CD4-positive, alpha-beta memory T cell (primary cell): ENCODE measurements at places on chromosomes 5 and 9. TPM values are rescaled to one million over a fixed set of nuclear protein-coding genes. Genes with fewer than 3 reads are reported as not detected.

The NAIF1 gene
- 13.8 TPM for total RNA-seq

The FCN1 gene
- total RNA-seq, result 4.6 TPM

The FGF1 gene
- not detected for total RNA-seq

The KIF4B gene
- total RNA-seq, result not detected

The IARS1 gene
- total RNA-seq, result 109 TPM

The NREP gene
- total RNA-seq, result 0.41 TPM

The CYLC2 gene
- total RNA-seq, result not detected

The EPB41L4B gene
- not detected for total RNA-seq

The LVRN gene
- not detected for total RNA-seq

The IFNA7 gene
- not detected for total RNA-seq

The ATOX1 gene
- total RNA-seq, result 31.0 TPM

The PCDHB6 gene
- not detected for total RNA-seq

DNA sequence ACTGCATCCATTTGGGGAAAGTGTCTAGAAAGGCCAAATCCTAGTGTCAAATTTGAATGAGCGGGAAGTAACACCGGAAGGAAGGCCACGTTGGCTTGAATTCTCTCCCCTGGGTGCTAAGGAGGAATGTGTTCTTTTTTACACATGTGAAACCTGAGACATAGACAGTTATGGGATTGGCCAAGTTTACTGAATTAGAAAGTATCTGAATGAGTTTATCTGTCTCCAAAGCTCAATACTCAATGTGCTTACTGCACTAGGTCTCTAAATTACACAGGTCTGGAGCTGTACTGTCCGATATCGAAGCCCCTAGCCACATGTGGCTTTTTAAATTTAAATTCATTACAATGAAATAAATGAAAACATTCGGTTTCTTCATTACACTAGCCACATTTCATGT, 6.0 kb downstream of the DMRT1 start:
- no peak for DNase-seq

DNA sequence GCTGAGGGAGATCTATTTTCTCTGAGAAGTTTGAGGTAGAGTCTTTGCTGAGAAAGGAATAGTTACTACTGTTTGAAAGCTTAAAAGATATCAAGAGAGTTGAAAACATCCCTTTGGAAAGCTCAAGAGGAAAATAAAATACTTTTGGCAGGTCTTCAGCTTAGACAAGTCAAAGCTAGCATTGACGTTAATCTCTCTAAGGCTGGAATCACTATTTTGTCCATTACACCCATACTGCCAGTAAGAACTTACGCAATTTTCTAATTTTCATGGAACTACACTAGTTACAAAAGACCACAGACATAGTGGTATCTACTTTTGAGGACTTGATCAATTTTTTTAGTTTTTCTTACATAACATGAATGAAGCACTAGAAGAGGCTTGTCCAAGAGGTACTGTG, 494.9 kb downstream of the PSAT1 start:
- DNase-seq, result no peak

- no peak for DNase-seq
Measured at GRCh38 chr9:87285183-87285850, 212.3 kb upstream of the DAPK1 start.

DNA sequence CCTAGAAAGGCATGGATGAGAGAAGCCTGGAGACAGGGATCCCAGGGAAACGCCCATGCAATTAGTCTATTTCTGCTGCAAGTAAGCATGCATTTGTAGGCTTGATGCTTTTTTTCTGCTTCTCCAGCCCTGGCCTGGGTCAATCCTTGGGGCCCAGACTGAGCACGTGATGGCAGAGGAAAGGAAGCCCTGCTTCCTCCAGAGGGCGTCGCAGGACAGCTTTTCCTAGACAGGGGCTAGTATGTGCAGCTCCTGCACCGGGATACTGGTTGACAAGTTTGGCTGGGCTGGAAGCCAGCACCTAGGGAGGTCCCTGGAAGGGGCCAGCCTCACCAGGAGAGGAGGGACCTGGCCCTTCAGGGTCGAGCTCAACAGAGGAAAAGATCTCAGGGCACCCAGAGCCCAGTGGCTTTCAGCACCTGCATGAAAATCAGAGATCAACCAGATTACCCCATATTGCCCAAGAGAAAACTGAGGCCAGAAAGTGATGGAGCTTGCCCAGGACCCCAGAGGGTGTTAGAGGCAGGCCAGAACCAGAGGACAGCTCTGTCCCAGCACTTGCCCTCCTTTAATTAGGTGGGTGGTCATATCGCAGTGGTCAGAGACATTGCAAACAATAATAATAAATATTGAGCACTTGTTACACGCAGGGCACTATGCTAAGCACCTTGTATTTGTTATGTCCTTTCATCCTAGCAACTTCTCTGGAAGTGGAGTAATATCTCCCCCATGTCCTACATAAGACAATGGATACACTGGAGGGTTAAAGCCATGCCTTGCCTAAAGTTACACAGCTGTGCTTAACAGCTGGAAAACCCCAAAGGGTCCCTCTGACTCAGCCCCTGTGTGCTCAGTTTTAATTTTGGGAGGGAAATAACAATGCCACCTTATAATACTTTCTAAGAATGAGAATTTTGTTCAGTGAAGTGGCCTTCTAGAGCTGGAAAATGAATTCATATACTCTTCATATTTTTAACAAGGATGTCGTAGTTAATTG, 67.1 kb downstream of the KLF4 start:
- DNase-seq, result no peak

- peak; percentile 27 for DNase-seq
Measured at GRCh38 chr9:128254855-128255759, 20.7 kb downstream of the GOLGA2 start.

- no peak for DNase-seq
Measured at GRCh38 chr5:143887903-143888665, 76.1 kb downstream of the HMHB1 start.

- no peak for DNase-seq
Measured at GRCh38 chr9:76571288-76571687, 112.3 kb downstream of the GCNT1 start.

GRCh38 chr9:125829743-125830142, 82.6 kb downstream of the PBX3 start:
- peak; percentile 66 for DNase-seq

- DNase-seq, result no peak
Measured at GRCh38 chr5:58944221-58944620, 361.3 kb downstream of the RAB3C start.

DNA sequence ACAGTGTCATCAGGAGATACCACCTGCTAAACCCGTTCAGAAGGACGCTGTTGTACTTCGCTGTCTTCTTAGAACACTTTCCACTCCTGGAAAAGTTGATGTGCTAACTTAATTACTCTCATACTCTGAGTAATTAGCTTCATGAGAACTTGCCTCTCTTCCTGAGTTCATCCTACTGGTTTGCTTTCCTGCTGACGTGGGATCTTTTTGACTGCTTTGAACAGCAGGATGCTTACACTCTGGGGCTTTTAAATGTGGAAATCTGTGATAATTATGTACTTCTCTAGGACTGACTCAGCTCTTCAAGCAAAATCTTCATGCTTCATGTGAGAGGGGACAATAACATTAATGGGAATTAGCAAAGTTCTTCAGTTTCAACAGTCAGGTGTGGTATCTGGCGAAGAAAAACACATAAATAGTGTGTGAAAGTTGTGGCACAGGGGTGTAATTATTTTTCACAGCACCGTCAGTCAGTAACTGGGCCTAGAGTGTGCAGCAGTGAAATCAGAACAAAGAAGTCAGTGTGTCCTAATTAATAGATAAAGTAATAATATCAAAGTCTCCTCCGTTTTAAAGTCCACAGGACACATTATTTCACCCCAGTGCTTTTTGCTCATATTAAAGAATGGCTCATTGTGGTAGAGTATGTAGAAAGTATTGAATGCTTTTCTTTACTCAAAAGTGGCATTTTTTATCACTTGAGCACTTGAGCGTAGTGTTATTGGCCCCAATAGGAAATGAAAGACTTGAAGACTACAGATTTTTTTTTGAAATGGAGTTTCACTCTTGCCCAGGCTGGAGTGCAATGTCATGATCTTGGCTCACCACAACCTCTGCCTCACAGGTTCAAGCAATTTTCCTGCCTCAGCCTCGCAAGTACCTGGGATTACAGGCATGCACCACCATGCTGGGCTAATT, 140.9 kb upstream of the DMRT1 start:
- DNase-seq, result no peak

- no peak for DNase-seq
Measured at GRCh38 chr9:102534031-102534430, 461.1 kb upstream of the CYLC2 start.

- DNase-seq, result no peak
Measured at GRCh38 chr9:19018201-19018600, 14.8 kb downstream of the SAXO1 start.

DNA sequence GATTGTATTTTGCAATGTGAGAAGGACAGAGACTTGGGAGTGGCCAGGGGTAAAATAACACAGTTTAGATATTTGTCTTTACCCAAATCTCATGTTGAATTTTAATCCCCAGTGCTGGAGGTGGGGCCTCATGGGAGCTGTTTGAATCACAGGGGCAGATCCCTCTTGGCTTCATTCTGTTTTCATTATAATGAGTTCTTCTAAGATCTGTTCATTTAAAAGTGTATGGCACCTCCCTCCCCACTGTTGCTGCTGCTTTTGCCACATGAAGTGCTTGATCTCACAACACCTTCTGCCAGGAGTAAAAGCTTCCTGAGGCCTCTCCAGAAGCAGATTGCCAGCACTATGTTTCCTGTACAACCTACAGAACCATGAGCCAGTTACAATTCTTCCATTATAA, 28.1 kb downstream of the COX7C start:
- DNase-seq, result no peak

DNA sequence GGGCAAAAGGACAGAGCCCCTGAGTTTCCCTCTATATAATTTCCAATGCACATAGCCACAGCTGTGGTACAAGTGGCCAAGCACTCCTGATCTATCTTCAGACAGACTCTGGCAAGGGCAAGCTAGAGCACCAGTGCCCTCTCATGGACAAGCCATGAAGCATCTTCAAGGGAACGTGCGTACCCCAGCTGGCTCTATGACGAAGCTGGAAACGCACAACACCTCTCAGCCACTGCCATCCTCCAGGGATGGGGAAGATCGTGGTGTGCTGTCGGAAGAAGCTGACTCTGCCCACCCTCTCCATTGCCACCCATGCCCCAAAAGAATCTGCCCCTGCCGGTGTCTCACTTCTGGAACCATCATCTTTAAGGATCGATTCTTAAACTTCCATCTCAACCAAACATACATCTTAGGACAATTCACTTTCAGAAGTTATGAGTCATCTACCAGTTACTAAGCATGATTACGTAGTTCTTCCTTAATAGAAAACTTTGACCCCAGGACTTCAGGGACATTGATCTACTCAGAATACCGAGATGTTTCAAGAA, 482.9 kb downstream of the AGTPBP1 start:
- DNase-seq, result no peak

DNA sequence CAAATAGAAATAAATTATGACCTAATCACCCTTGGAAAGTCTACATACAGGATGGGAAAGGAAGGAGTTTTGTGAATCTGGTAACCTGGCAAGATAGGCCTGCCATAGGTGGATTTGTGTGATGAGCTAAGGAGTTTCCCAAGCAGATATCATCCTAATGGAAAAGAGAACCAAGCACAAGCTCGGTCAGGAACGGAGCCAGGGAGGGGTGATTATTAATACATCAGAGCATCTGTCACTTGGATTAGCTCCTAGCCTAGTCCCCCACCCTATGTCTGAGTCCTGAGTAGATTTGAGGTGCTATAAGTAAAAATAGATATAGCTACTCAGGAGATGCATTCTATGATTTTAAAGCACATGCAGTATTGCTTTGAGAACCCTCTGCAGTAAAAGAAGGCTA, 57.3 kb upstream of the SMARCA2 start:
- DNase-seq, result no peak

DNA sequence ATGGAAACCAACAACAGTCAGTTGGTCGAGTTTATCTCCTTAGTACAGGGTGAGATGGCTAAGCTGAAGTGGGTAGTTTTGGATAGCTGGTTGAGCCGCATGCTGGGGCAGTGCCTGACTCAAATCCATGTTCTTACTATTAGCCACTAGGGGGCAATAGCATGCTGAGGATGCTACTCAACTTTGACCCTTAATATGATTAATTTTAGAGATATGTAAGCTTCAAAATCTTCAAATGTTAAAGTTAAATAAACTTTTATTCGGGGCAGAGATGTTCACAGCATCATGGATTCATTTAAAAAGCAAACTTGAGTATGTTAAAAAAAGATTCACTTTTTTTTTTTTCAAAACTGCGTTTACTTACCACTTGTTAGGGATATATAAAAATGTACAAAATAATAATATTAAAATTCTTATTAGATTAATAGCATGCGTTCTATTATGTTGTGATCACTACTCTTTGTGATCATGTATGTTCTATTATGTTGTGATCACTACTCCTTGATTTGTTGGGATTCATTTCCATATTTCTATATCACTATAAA, 57.0 kb downstream of the C9orf153 start:
- DNase-seq, result no peak

DNA sequence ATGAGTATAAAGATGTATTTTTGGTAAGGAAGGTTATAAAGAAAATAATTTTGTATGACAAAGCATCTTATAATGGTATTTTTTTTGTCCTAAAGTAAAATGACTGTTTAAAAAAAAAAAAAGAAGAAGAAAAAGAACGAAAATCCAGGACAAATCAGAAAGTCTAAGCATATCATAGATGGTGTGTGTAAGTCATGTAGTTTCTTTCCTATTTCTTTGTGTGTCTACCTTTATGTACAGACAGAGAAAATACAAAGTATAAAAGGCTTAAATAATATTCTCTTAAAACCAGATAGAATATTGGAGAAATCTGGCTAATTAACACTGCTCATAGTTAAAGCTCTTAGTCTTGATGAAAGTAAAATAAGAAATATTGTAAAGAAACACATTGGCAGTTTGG, 7.7 kb downstream of the RIGI start:
- DNase-seq, result no peak

DNA sequence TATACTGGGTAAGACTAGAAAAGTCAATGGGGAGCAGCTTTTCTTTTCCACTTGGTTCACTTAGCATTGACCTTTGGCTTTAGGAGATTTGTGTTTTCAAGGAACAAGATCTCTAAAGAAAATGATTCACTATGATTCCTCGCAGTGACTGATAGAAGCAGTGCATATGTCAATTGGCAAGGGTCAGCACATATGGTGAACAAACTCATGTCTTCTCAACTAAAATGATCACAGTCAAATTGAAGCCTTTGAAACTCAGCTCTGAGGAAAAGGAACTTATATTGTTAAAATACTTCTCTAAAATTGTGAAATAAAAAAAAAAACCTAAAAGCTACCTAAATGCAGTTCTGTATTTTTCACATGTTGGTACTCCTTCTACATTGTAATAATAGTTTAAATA, 43.2 kb upstream of the IL7R start:
- DNase-seq, result no peak

- no peak for DNase-seq
Measured at GRCh38 chr5:169168280-169168679, 132.7 kb downstream of the SLIT3 start.

DNA sequence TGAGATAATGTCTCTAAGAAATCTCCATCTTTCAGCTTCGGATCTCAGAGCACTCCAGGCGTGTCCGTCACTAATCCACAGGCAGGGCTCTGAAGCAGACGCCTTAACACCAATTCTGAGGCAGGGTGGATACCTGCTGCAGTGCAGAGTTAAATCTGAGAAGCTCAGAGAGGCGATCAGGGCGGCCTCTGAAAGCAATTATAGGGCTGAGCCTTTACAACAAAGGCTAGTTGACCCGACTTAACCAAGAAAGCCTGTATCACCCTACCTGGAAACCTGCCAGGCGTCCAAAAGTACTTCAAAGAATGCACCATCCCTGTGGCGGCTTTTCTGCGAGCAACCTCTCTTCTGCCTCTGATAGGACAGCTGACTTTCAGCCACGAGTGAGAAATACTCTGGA, 134.8 kb upstream of the MSX2 start:
- no peak for DNase-seq

GRCh38 chr5:153511622-153512021, 21.2 kb downstream of the GRIA1 start:
- no peak for DNase-seq

- DNase-seq, result no peak
Measured at GRCh38 chr5:159581502-159582249, 251.4 kb upstream of the IL12B start.
